Testis (tissue), 5 donors: ENCODE measurements at places on chromosomes 6 and 20. TPM values are rescaled to one million over a fixed set of nuclear protein-coding genes. Genes with fewer than 3 reads are reported as not detected.

The MYL9 gene
- 594 TPM for polyA plus RNA-seq

The YTHDF1 gene
- 37.2 TPM for polyA plus RNA-seq

GRCh38 chr6:121491576-121491975, 56.1 kb downstream of the GJA1 start:
- H3K4me1 ChIP-seq, result peaks cover 18% of the 10 kb centered on the region
- H3K27ac ChIP-seq, result peak overlapping the region; percentile 62
- no peaks in the 10 kb centered on the region for H3K27me3 ChIP-seq
- no peak overlapping the region for H3K4me3 ChIP-seq

The SYCP2 gene
- polyA plus RNA-seq, result 18.8 TPM

The SYNDIG1 gene
- 2.1 TPM for polyA plus RNA-seq

The HLA-DRB5 gene
- 43.3 TPM for polyA plus RNA-seq

- no peak overlapping the region for H3K4me3 ChIP-seq
- no peak overlapping the region for H3K27ac ChIP-seq
- no peaks in the 10 kb centered on the region for H3K27me3 ChIP-seq
- peaks cover 20% of the 10 kb centered on the region for H3K4me1 ChIP-seq
- H3K36me3 ChIP-seq, result no peaks in the 10 kb centered on the region
Observed at GRCh38 chr20:4157516-4157915, 142.2 kb upstream of the RNF24 start.

The PHACTR1 gene
- 5.1 TPM for polyA plus RNA-seq

GRCh38 chr6:164109770-164110140, 695.2 kb downstream of the QKI start:
- no peak overlapping the region for H3K4me3 ChIP-seq
- DNase-seq, result peak; percentile 47
- no peaks in the 10 kb centered on the region for H3K4me1 ChIP-seq
- H3K27ac ChIP-seq, result no peak overlapping the region
- no peaks in the 10 kb centered on the region for H3K27me3 ChIP-seq

DNA sequence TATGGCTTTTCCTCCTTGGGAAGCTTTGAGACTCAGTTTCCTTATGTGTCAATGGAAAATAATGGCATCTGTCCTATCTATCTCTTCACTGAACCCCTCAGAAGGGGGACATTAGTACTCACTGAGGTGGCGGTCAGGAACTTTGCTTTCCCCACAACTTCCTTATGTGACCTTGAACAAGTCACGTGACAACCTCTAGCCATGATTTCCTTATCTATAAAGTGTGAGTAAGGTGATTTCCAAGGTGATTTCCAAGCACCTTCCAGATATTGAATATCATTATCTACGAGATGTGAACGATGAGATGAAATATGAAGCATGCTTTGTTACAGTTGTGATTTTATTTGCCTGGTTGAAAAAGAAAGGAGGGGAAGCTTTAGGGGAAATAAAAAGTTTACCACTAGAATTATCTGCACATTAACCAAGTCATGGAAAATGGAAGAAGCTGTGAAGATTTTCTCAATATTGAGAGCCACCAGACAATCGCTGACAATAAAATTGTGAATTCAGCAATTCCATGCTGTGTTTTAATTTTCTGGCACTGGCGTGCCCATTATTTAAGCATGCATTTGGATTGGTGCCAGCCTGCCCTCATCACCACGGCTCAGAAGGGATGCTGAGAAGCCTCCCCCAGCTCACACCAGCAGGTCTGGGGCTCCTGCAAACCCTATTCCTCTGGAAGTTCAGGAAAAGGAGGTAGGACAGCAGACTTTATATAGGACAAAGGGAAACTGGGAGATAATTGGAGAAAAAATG, 255.3 kb downstream of the CD83 start:
- H3K4me1 ChIP-seq, result no peaks in the 10 kb centered on the region
- H3K27me3 ChIP-seq, result no peaks in the 10 kb centered on the region
- H3K36me3 ChIP-seq, result no peaks in the 10 kb centered on the region
- no peak overlapping the region for H3K4me3 ChIP-seq
- no peak for DNase-seq

- H3K4me3 ChIP-seq, result no peak overlapping the region
- no peaks in the 10 kb centered on the region for H3K27me3 ChIP-seq
- peak; percentile 54 for DNase-seq
- peak overlapping the region; percentile 57 for H3K27ac ChIP-seq
- H3K36me3 ChIP-seq, result no peaks in the 10 kb centered on the region
- peaks cover 8% of the 10 kb centered on the region for H3K4me1 ChIP-seq
Observed at GRCh38 chr20:50450881-50451752, 59.1 kb upstream of the PTPN1 start.

DNA sequence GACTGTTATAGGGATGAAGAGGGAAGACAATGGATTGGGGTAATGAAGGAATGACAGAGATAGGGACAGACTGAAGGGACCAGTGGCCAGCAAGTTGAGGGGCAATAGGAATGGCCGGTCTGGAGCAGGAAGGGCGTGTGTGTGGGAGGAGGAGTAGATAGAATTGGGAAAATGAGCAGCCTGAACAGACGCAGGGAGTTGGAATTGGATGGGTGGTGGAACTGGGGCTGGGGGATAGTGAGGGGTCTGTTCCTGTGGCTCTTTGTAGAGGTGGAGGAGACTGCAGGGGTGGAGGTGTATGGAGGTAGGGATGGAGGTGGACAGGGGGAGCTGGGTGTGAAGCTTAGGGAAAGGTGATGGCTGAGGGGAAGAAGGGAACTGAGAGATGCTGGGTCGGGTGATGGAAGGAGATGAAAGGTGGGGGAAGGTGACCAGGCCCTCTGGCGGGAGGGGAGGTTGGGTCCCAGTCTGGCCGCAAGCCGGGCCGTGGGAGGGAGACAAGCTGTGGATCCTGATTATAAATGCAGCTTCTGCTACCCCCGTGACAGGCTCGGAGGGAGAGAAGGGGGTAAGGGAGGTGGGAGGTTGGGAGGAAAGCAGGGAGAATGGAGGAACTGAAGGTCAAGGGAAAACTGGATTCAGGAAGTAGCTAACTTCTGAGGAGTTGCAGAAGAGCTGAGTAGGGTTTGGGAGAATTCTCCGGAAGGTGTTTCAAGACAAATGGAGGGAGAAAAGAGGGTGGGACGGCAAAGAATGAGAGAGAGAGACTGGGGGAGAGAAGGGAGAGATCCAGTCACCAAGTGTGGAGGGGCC, 5.2 kb downstream of the SYNGAP1 start:
- H3K4me1 ChIP-seq, result peaks cover 40% of the 10 kb centered on the region
- peak overlapping the region; percentile 86 for H3K27ac ChIP-seq
- no peak for DNase-seq
- peak overlapping the region; percentile 83 for H3K4me3 ChIP-seq

DNA sequence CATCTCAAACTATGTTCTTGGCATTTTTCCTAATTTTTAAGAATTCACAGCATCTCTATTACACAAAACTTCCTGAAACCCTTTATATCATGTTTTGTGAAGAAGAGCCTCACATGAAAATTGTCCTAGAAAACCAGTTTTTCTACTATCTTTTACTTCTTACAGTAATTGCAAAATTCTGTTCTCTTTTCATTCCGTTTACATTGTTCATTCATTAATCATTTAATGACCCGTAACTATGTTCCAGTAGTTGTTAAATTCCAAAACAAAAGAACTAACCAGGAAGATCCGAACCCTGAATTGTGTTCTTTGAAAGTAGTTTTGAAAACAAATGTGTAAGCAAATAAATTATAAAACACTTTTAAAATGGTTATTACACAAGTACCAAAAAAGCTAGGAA, 597.0 kb downstream of the EYS start:
- H3K27ac ChIP-seq, result no peak overlapping the region
- no peak overlapping the region for H3K4me3 ChIP-seq
- no peak for DNase-seq
- H3K27me3 ChIP-seq, result no peaks in the 10 kb centered on the region

The F13A1 gene
- 53.0 TPM for polyA plus RNA-seq

- no peak overlapping the region for H3K27ac ChIP-seq
- H3K36me3 ChIP-seq, result no peaks in the 10 kb centered on the region
- peak; percentile 67 for DNase-seq
Observed at GRCh38 chr20:48619126-48620101, 208.4 kb downstream of the PREX1 start.

The DEF6 gene
- polyA plus RNA-seq, result 29.5 TPM

The DSP gene
- polyA plus RNA-seq, result 4.5 TPM

DNA sequence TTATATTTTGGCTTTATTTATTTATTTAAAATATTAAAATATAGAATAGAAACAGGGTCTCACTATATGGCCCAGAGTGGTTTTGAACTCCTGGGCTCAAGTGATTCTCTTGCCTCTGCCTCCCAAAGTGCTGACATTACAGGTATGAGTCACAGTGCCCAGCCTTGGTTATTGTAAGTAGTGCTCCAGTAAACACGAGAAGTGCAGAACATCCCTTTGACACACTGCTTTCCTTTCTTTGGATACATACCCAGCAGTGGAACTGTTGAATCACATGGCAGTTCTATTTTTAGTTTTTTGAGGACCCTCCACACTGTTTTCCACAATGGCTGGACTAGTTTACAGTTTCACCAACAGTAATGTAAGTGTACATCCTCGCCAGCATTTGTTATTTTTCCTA, 203.9 kb downstream of the PHF3 start:
- H3K4me3 ChIP-seq, result no peak overlapping the region
- no peaks in the 10 kb centered on the region for H3K36me3 ChIP-seq
- no peaks in the 10 kb centered on the region for H3K4me1 ChIP-seq
- no peaks in the 10 kb centered on the region for H3K27me3 ChIP-seq

GRCh38 chr6:149225946-149226345, 91.6 kb upstream of the TAB2 start:
- DNase-seq, result no peak
- no peaks in the 10 kb centered on the region for H3K27me3 ChIP-seq
- H3K36me3 ChIP-seq, result no peaks in the 10 kb centered on the region
- H3K4me1 ChIP-seq, result peaks cover 4% of the 10 kb centered on the region

DNA sequence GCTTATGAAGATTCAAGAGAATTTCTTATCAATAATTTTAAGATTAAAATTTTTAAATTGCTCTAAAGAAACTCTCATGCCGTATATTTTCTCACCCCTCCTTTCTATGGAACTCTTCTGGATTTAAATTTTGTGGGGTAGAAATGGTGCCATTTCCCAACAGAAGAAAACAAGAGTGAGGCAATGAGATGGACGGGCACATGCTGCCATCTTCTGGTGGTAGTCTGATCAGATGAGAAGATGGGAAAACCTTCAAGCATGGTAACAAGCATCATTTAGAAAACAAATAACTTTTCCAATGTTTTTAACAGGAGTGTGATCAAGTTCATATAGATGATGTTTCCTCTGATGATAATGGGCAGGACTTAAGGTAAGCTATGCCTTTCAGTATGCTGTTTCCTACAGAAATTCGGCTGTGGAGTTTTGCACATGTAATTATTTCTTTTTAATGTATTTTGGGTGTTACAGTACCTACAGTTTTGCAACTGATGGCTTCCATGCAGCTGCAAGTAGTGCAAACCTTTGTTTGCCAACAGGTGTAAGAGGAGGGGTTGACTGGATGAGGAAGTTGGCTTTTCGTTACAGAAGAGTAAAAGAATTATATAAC, 271.4 kb downstream of the EYA4 start:
- H3K27me3 ChIP-seq, result no peaks in the 10 kb centered on the region
- H3K36me3 ChIP-seq, result no peaks in the 10 kb centered on the region
- H3K4me1 ChIP-seq, result no peaks in the 10 kb centered on the region
- H3K4me3 ChIP-seq, result no peak overlapping the region

The PTPRT gene
- 2.5 TPM for polyA plus RNA-seq

DNA sequence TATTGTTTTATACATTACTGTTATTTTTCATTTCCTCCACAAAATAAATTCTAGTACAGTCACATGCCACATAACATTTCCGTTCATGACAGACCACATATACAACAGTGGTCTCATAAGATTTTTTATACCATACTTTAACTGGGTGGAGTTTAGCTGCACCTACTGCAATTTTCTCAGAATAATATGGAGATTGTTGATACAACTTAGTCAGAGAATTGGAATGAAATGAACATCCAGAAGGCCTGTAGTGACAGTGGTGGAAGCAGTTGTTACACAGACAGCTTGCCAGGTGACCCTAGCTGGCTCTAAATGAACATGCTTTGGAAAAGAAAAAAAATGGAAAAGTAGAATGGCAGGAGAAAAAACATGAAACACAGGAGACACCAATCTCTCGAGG, 183.2 kb upstream of the TCF21 start:
- H3K27me3 ChIP-seq, result no peaks in the 10 kb centered on the region
- no peak for DNase-seq
- H3K4me1 ChIP-seq, result no peaks in the 10 kb centered on the region
- no peak overlapping the region for H3K4me3 ChIP-seq

The MUCL3 gene
- polyA plus RNA-seq, result 0.45 TPM

DNA sequence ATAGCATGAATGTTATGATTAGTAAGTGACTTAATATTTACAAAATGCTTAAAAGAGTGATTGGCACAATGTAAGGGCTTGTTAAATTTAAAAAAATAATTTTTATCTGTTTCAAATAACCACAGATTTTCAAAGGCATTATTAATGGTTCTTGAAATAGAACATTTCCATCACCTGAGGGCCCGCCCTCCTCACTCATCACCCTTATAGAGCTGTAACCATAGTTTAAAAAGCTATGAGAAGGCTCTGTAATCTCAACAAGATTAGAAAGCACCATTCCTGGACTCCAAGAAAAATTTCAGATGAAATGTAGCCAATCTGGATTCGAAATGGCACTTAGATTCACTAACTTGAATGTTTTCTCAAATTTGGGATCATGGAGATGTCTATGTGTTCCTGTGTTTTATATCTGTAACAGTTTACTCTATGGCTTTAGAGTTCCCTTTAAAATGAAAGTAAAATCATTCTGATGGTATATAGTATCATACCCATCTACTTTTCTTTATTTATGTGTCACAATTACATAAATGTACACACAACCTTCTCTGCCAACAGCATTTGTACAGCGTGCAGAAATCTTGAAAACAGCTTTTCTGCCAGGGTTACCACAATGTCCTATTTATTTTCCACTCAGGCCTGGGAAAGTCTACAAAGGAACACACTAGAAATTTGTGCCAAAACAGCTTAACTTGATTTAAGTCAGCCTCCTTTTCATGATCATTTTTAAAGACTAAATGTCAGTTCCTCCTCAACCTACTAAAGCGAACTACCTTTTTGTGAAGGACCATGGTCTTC, 207.7 kb downstream of the TBX18 start:
- H3K4me3 ChIP-seq, result no peak overlapping the region
- DNase-seq, result no peak
- no peaks in the 10 kb centered on the region for H3K4me1 ChIP-seq

The PPP1R3G gene
- polyA plus RNA-seq, result 0.55 TPM

- H3K4me3 ChIP-seq, result no peak overlapping the region
- H3K27me3 ChIP-seq, result no peaks in the 10 kb centered on the region
- H3K27ac ChIP-seq, result no peak overlapping the region
- no peak for DNase-seq
- no peaks in the 10 kb centered on the region for H3K36me3 ChIP-seq
Observed at GRCh38 chr6:166924531-166924930, 31.8 kb downstream of the RNASET2 start.

GRCh38 chr20:64133951-64134407, 26.6 kb upstream of the NPBWR2 start:
- H3K4me3 ChIP-seq, result no peak overlapping the region
- no peak overlapping the region for H3K27ac ChIP-seq
- H3K4me1 ChIP-seq, result no peaks in the 10 kb centered on the region
- no peak for DNase-seq

- H3K4me3 ChIP-seq, result no peak overlapping the region
- no peak for DNase-seq
- no peaks in the 10 kb centered on the region for H3K27me3 ChIP-seq
- peaks cover 19% of the 10 kb centered on the region for H3K4me1 ChIP-seq
- no peaks in the 10 kb centered on the region for H3K36me3 ChIP-seq
Observed at GRCh38 chr6:2900221-2900807, 2.8 kb downstream of the SERPINB9 start.

The CLPSL1 gene
- polyA plus RNA-seq, result not detected
